Suppressor macrophage treated with lipopolysaccharide for 1 hour (primary cell): ENCODE measurements at places on chromosomes 1 and 21.
A peak's percentile ranks its signal among the peaks of the same experiment; 100 is the strongest.

DNA sequence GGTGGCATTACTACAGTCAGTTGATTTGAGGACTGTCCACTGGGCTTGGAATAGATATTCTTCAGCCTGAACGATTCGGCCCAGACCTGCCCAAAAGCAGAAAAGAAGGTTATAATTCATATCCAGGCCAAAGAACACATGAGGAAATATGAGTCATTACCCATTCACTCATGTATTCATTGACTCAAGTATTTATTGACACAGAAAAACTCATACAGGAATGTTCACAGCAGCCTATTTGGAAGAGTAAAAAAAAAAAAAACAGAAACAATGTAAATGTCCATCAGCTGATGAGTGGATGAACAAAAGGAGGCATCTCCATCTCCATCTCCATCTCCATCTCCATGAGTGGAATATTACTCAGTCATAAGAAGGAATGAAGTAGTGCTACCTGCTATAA is 15.9 kb downstream of the ZMYND12 start:
- no peak for DNase-seq

DNA sequence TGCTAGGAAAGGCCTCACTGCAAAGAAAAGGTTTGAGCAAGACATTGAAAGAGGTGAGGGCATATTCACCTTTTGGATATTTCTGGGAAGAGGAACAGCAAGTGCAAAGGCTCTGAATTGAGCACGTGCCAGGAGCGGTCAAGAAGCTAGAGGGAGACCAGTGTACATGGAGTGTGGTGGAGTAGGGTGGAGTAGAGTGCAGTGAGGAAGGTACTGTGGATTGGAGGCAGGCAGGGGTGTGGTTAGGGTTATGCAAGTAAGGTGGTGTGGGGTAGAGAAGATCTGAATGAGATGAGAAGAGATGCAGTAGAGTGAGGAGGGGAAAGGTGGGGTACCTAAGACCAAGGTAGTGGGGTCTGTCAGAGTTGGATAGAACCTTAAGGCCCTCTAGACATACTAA is 119.6 kb downstream of the OMA1 start:
- DNase-seq = no peak

DNA sequence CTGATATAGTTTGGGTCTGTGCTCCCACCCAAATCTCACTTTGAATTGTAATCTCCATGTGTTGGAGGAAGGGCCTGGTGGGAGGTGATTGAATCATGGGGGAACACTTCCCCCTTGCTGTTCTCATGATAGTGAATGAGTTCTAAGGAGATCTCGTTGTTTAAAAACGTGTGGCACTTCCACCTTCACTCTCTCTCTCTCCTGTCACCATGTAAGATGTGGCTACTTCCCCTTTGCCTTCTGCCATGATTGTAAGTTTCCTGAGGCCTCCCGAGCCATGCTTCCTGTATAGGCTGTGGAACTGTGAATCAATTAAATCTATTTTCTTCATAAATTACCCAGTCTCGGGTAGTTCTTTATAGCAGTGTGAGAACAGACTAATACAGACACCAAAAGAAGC is 40.4 kb downstream of the FRRS1 start:
- DNase-seq = no peak

- DNase-seq = no peak
Measured at GRCh38 chr21:44618909-44619308, 7.0 kb downstream of the KRTAP10-8 start.

DNA sequence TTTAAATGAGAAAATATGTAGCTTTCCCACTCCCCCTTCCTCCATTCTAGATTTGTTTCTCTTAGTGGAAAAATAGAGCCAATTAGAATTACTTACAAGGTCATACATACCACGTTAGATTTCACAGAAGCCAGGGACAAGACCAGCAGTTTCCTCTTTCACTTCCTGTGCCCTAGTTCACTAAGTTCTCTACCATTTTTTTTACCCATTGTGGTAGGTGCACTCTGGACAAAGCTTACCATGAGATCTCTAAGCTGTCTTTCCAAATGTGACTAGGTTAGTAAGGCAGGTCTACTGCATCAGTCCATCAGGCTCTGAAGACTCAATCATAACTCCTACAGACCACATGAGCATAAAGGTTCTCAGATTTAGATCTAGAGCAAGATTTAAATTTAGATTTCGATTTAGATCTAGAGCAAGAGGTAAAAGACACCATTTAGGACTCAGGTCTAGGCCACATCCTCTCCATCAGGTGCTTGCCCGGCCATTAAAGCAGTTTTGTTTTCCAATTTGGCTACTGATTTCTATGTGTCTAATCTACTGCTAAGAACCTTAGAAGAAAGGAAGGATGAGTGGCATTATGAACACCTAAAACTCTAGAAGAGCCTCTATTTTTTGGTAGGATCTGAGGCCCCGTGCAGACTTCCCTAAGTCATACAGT is 235.3 kb downstream of the FAF1 start:
- peak; percentile 40 for DNase-seq

GRCh38 chr1:151773702-151774101 is 10.4 kb upstream of the MRPL9 start:
- DNase-seq = no peak

DNA sequence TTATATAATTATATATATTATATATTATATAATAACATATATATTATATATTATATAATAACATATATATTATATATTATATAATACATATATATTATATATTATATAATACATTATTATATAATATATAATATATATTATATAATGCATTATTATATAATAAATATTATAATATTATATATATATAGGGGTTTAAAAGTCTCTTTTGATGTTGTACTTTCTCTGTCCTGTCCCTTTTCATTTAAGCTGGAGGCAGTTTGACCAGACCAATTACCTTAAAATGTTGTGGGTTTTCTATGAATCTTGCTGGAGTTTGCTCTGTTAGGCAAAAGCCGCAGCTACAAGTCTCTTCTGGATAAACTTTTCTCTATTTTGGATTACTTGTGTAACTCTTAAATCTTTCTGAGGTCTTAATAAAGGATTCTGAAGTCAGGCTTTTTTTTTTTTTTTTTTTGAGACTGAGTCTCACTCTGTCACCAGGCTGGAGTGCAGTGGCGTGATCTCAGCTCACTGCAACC is 22.2 kb upstream of the KIF1B start:
- no peak for DNase-seq

DNA sequence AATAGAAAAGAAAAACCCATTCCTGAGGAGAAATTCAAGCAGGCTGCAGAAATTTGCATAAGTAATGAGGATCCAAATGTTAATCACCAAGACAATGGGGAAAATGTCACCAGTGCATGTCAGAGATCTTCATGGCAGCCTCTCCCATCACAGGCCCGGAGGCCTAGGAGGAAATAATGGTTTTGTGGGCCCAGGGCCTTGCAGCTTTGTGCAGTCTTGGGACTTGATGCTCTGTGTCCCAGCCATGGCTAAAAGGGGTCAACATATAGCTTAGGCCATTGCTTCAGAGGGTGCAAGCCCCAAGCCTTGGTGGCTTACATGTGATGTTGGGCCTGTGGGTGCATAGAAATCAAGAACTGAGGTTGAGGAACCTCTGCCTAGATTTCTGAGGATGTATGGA is 22.7 kb downstream of the RAB3GAP2 start:
- DNase-seq = no peak

- DNase-seq = no peak
Measured at GRCh38 chr1:114075105-114075504, 78.6 kb downstream of the SYT6 start.

DNA sequence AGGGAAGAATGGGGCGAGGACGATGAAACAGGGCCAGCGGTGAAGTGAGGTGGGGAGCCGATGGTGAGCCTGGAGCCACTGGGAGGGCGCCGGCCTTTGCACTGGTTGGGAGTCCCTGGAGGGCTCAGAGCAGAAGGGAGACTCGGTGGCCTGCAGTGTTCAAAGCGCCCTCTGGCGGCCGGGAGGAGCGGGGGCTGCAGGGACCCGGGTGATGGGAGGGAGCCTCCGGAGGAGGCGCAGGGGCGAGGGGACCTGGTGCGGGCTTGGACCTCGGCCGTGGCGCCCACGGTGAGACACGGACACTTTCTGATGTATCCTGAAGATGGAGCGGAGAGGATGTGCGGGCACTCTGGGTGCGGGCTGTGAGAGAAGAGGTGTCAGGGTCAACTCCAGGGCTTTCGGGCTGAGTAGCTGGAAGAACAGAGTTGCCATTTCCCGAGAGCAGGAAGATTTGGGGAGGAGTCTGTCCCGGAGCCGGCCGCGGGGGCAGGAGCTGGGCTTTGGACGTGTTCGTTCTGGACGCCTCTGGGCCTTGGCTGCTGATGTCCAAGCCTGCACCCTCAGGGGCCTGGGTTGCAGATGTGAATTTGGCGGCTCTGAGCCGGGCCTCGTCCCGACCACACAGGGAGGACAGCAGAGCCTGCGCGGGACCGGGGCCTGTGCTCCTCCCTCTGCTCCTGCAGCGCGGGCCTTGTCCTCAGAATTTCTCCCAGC is 29.7 kb downstream of the HEYL start:
- peak; percentile 56 for DNase-seq

GRCh38 chr1:5944154-5944842 is 47.9 kb downstream of the NPHP4 start:
- DNase-seq = no peak

- no peak for DNase-seq
Measured at GRCh38 chr1:238254935-238255334, 364.2 kb upstream of the ZP4 start.

- DNase-seq = peak; percentile 67
Measured at GRCh38 chr1:18100491-18101063, 7.0 kb upstream of the IGSF21 start.

DNA sequence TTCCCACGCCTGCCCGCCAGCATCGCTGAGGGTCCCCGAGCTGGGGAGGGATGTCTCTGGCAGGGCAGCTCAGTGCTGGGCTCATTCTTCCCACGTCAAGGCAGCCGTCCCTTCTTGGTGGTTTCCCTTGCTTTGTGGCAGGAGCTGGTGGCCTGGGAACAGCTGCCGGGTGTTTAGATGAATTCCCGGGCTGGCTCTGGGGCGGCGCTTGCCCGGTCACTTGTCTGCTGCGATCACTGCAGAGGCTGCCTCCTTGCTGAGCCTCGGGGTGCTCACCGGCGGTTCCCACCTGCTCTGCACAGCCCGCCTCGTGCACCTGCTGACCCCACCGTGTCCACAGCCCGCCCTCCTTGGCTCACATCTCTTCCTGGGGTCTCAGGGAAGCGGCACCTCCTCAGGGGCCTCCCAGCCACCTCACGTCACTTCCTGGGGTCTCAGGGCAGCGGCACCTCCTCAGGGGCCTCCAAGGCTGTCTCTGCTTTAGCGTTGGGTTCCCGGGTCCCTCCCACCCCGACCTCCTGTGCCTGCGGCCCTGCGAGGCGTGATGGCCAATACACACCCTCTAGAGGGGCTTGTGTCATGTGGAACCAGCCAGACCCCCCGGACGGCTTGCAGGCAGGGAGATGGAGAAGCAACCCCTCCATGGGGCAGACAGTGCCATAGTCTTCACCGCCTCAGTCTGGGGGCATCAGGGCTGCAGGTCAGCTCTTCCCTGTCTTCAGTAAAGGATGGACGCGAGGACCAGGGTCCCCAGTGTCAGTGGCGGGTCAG is 13.5 kb downstream of the COL18A1 start:
- no peak for DNase-seq

DNA sequence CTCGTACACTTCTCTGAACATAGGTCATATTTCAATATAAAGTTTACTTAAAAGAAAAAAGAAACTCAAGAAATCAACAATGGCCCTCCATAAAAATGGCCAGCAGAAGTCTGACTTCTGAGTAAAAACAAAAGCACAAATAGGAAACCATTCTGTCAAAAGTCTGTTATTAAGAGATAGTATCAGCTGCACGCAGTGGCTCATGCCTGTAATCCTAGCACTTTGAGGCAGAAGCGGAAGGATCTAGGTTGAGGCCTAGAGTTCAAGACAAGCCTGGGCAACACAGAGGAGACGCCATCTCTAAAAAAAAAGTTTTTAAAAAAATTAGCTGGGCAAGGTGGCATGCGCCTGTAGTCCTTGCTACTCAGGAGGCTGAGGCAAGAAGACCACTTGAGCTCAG is 67.3 kb downstream of the PUM1 start:
- no peak for DNase-seq

DNA sequence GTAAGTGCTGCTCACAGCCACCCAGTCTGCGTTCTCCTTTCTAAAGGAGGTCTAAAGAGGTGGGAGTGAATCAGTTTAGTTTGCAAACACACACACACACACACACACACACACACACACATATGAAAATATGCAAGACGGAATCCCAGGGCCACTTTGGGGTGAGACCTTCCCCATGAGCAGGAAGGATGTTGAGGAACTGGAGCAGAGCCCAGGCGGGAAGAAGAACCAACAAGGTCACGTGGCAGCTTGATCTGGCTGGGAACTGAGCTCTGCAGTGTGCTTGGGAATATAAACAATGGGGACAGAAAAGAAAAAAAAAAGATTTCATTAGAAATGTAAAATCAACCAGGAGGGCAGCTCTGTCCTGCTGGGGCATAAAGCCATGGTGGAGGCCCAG is 32.6 kb downstream of the OR2G3 start:
- DNase-seq = peak; percentile 14

- DNase-seq = peak; percentile 73
Measured at GRCh38 chr1:25148673-25149300, 83.5 kb downstream of the SYF2 start.

DNA sequence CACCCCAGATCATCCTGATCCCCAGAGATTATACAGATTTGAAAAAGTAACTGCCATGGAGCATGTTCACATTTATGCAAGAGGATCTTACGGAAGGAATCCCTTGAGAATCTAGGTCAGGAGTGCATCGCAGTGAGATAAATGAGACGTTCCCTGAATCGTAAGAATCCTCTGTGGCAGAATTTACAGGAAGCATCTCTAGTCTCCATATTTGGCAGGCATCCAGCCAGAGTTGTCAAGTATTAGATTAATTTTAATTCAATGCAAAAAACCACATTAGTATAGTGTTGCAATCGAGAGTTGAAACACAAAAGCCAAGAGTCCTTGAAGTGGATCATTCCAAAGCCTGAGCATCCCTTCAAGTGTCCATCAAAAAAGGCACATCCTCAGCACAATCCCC is 100.8 kb downstream of the RRAGC start:
- no peak for DNase-seq

GRCh38 chr1:175331891-175332290 is 139.3 kb upstream of the KIAA0040 start:
- DNase-seq = no peak

DNA sequence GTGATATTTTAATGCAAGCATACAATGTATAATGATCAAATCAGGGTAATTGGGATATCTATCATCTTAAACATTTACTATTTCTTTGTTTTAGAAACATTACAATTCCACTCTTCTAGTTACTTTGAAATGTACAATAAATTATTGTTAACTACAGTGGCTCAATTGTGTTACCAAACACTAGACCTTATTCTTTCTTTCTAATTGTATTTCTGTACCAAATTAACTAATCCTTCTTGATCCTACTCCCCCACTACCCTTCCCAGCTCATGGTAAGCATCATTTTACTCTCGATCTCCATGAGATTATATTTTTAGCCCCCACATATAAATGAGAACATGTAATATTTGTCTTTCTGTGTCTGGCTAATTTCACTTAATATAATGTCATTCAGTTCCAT is 95.0 kb upstream of the MROH9 start:
- DNase-seq = no peak

GRCh38 chr1:99176753-99177152 is 87.5 kb upstream of the PLPPR4 start:
- no peak for DNase-seq

- no peak for DNase-seq
Measured at GRCh38 chr1:7989762-7990428, 28.4 kb downstream of the PARK7 start.
